Colonic mucosa (tissue), 4 donors: ENCODE measurements at places on chromosomes 6 and 20. TPM values are rescaled to one million over a fixed set of nuclear protein-coding genes. Genes with fewer than 3 reads are reported as not detected.

- DNase-seq = no peak
Measured at GRCh38 chr6:31717499-31718222, 2.5 kb downstream of the LY6G6D start.

Gene PNLDC1
- total RNA-seq = 0.72 TPM

- DNase-seq = no peak
Measured at GRCh38 chr6:87070741-87071140, 24.2 kb downstream of the CGA start.

DNA sequence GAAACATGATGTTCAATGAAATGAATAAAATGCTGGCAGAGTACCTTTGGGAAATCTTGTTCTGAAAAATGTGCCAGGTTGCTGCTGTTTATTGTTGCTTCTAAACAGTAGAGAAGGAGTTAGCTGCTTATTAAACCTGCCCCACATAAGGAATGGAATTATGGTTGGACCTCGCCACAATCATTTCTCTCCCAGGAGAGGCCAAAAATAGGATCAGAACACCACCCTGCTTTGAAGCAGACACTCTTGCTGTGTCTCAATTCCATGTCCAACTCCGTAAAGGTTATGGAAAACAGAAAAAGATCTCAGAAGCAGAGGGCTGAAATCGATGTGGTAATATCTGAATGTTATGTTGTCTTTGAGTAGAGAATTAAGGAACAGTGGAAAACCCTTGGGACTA lies 27.9 kb downstream of the AFG1L start:
- DNase-seq = no peak

DNA sequence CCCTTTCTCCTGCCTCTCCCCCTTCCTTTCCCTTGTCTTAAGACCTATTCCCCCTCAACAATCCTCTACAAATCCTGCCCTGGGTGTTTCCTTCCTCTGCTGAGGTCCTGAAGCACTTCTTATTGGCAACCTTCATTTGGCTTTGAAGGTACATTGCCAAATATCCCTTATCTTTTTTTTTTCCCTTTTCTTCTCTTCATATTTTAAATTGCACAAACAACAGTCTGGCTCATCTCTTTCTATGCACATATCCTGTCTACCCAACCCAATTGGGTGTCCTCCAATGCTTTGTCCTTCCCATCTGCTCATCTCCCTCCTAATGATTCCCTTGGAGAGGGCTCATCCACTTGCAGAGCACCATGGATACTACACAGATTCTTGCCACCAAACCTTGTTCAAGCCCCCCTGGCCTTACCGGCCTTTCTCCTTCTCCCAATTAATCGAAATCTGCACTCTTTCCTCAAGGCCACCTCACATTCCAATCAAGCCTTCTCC lies 537.9 kb upstream of the JARID2 start:
- no peak for DNase-seq

- no peak for DNase-seq
Measured at GRCh38 chr6:74369556-74369993, 673.6 kb downstream of the CD109 start.

Gene SLC24A3
- total RNA-seq = 3.6 TPM

DNA sequence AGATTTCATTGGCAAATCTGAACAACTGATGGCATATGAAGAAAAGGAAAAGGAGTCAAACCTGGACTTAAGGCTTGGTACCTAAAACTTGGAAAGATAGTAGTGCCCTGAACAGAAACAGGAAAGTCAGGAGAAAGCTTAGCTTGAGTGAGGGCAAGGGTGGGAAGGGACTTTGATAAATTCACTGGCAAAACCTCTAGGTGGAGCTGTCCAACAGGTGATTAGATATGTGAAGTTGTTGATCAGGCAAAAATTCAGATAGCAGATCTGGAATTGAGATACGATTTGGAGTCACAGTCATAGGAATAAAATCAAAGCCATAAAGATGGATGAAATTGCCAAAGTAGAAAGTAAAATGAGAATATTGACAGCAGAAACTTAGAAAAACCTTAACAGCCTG lies 16.1 kb upstream of the ZNF292 start:
- DNase-seq = peak; percentile 40

DNA sequence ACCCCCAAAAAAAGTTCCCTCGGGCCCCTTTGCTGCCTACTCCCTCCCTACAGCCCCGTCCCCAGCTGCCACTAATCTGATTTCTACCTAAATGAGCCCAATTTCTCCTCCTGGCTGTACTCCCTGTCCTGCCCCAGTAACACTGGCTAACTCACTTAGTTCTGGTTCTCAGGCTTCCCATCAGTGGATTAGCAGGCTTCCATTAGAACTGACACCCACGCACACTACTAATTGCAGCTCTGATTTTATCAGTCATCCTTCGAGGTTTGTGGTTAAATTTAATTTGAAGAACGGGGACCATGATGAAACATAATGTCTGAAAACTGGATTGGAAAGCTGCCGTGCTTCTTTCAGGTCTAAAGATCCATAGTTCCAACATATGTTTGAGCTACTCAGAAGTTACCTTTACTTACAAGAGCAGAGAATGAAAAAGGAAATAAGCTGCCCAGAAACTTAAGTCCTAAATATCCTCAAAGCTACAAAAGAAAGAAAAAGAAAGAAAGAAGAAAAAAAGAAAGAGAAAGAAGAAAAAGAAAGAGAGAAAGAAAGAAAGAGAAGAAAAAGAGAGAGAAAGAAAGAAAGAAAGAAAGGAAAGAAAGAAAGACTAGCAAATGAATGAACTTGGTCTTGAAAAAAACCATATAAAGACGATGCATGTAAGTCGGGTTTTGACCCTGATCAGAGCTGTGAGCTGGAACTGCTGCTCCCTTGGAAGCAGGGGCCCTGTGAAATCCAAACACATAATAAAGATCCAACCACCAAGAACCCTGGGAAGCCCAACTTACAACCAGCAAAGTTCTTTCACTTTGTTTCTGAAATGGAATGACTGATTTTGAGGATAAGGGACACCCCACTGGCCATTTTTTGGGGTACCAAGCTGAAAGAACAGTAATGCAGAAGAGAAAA lies 51.7 kb downstream of the CNKSR3 start:
- no peak for DNase-seq

- peak; percentile 88 for DNase-seq
Measured at GRCh38 chr6:42555477-42556457, 8.1 kb upstream of the UBR2 start.

Gene CFB
- total RNA-seq = 20.4 TPM

DNA sequence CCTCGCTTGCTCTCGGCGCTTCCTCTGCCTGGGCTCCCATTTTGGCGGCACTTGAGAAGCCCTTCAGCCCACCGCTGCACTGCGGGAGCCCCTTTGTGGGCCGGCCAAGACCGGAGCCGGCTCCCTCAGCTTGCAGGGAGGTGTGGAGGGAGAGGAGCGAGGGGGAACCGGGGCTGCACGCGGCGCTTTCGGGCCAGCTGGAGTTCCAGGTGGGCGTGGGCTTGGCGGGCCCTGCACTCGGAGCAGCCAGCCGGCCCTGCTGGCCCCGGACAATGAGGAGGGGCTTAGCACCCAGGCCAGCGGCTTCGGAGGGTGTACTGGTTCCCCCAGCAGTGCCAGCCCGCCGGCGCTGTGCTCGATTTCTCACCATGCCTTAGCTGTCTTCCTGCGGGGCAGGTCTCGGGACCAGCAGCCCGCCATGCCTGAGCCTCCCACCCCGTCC lies 10.2 kb upstream of the SRPK1 start:
- DNase-seq = no peak

DNA sequence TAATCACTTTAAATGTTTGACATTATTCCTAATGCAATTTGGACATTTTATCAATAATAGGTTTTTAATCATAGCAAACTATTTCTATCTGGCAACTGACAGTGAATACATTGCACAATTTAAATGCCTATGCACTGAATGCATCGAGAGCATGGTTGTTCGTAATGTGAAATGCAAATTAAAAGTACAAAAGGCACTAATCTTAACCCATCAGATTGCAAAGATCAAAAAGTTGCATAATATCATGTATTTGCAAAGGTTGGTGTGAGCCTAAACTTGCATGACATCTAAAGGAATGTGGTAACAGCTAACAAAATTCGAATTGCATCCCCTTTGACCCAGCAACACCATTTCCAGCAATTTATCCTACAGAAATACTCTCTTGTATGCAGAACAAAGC lies 469.9 kb upstream of the IRAK1BP1 start:
- no peak for DNase-seq

DNA sequence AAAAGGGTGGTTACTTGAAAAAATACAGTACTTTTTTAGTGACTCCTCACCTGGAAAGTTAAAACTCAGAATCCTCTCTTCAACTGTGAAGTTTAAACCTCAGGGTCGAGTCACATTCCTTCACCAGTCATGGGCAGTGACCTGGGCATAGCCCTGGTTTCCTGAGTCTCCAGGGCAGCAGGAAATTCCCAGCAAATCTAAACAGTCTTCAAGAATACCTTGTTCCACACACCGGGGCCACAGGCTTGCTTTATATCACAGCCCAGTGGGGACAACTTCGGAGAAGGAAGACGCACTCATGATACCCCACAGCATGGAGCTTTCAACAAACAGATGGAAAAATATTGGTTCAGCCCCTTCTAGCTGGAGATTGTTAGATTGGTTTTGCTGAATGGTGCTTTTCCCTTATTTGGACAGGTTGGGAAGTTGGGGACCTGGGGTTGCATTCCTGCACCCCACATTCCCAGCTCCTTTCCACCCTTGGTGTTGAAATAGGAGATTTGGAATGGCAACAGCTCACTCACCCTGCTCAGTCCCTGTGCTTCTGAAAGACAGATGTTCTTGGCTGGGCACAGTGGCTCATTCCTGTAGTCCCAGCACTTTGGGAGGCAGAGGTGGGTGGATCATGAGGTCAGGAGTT lies 113.0 kb upstream of the TMEM170B start:
- no peak for DNase-seq

DNA sequence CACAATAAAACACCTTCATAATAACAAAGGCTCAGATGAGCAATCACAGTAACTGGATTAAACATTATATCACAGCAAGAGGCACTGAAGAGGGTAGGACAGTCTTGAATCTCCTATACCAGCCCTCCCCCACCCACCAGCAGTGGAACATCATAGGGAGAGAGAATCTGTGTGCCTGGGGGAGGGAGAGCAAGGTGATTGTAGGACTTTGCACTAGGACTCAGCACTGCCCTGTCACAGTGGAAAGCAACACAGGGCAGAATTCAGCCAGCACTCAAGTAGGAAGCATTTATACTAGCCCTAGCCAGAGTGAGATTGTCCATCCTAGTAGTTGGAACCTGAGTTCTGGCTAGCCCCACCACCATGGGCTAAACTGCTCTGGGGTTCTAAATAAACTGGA lies 400.2 kb downstream of the HAO1 start:
- DNase-seq = no peak

DNA sequence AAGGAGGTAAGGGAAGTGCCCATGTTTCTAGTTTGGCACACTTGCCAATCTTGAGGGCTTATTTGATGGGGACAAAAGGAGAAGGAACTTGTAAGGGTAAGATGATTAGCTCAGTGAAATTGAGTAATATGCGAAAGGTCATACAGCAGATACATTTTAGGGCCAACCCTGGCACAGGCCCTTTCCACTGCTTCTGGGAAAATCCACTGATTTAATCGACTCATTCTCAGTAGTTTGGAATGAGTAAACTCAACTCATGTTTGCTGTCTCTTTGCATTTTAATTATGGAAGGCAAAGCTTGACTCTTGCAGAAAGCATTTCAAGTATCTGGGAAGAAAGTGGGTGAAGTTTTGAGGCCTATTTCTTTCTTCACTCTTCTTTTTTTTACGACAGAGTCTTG lies 20.0 kb downstream of the PHF20 start:
- DNase-seq = no peak

GRCh38 chr6:108653949-108654348 lies 93.2 kb downstream of the FOXO3 start:
- DNase-seq = no peak

Gene KHDC1L
- total RNA-seq = not detected

- no peak for DNase-seq
Measured at GRCh38 chr6:56786256-56786655, 143.6 kb upstream of the DST start.

DNA sequence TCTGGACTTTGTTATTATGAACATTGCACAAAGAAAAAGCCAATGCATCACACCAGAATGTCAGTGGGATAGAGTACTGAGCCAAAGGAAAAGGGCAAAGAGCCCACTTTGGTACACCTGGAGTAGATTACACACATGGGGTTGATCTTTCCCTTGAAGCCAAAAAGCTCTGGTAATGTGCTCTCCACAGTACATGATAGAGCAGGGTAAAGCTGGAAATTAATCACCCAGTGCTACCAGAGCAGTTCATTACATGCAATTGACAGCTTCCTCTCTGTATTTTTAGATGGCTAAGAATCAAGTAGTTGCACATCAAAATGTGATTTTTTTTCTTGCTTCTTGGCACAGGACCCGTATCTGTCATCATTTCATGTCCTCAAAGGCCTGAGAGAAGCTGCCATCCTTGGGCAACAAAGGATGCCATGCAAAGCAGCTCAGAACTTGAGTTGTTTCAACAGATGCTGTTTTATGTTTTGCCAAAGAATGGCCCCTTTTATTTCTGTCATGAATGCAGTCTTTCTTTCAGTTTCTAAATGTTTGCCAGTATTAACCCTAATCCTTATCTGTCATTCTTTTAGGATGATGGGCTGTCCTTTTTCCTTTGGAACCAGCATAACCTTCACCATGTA lies 88.1 kb downstream of the HDGFL1 start:
- no peak for DNase-seq

GRCh38 chr6:39835821-39836295 lies 43.7 kb downstream of the DAAM2 start:
- no peak for DNase-seq

GRCh38 chr6:33894438-33894837 lies 90.6 kb upstream of the MLN start:
- no peak for DNase-seq
